NCI-H187 treated with DMSO at 0.1 percent for 48 hours (cell line): ENCODE measurements at places on chromosomes 4 and X.

GRCh38 chrX:129622757-129623301 lies 31.9 kb downstream of the APLN start:
- no peak for DNase-seq

DNA sequence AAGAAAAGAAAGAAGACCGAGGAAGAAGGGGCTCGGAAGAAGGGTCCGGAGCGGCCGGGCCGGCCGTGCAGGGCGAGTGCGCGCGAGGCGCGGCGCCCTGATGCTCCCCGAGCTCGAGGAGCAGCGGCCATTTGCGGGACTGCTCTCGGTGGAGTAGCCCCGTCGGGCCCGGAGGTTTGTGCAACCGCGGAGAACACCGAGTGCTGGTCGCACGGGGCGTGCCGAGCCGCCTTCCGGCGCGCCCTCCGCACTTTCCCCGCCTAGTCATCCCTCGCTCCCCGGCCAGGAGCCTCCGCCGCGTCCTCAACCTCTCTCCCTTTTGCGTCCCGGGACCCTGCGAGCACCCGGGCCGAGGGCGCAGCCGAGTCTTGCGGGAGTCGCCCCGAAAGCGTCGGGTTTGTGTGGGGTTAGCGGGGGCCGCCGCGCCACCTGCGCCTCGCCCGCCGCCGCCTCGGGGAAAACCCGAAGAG lies 127.4 kb downstream of the LAS1L start:
- no peak for DNase-seq

DNA sequence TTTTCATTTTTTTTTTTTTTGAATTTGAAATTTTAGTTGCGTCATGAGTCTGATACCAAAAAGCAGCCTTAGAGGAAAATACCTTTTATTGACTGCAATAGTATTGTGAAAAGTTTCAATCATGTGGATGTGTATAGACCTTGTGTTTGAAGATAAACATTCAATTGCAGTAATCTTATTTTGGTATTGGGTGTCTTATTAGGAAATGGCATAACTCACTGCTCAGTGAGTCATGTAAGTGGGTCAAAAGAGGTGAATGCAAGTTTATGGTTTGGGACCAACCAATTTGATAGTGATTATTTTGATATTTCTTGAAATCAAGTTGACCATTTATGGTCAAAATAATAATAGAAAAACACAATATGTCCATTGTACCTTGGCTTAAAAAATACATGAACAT lies 627.8 kb upstream of the SLIT2 start:
- DNase-seq: no peak

DNA sequence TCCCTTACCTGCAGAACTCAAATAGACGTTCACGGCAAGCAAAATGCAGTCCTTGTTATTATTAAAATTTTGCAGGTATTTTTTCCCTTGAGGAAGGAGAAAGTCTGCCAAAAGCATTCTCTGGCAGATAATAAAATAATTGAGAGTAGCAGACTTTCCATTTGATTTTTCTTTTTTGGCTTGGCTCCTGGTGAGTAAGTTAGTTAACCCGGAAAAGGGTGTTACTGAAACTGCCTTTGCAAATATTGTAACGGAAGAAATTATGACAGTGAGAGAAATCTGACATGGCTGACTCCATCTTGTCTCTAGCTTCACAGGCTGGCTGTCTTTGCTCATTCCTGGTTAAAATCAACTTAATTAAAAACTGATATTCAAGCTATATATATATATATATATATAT lies 100.5 kb downstream of the GPR143 start:
- DNase-seq: no peak

DNA sequence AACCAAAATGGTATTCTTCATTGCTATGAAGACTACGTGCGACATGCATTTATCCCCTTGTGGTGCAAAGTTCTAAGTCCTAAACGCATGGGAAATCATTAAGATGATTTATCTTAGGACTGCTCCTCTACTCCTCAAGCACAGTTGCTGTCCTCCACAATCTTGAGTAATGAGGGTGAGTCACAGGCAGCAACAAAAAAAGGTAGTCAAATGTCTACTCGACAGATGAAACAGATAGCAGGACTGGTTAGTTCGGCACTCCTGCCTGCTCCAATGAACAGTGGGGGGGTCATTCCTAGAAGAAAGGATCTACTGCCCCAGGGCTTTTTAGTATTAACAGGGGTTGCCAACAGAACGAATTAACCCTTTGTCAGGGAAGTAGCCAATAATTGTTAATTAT lies 233.7 kb upstream of the FGF13 start:
- no peak for DNase-seq

GRCh38 chr4:85720735-85721134 lies 245.8 kb downstream of the ARHGAP24 start:
- DNase-seq: no peak

- DNase-seq: no peak
Observed at GRCh38 chr4:40193578-40193977, 3.3 kb upstream of the RHOH start.

DNA sequence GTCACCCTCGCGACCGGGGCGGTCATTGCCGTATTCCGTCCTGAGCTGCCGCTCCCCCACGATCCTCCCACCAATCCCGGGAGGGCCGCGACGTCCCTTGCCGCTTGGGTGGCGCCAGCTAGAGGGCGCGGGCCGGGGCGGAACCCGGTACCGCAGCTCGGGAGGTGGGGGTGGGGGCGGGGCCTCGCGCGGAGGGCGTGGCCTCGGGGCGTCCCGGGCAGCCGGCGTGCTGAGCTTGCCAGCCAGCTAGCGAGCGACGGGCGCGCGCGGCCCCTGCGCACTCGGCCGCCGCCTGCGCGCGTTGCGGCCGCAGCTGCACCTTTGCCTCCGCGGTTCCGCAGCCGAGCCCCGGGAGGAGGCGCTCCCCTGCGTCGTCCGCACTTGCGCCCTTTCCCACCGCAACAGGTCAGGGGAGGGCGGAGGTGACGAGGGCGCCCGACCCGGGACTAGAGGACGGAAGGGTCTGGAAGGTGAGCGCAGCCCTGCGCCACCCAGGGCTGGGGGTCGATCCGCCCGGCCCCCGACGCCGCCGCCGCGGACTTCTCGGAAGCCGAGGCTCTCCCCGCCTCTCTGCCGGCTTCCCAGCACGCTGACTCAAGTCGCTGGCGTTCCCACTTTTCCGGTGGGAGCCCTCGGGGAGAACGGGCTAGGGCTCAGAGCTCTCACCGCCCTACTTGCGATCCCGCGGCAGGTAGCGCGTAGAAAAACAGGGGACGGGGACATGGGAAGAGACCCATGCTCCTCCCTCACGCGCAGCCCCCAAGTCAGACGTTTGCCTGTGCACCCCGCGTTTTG lies at the start of gene AFF1:
Gene AFF1, plus strand, starts transcription at position 241 of the 795 bp plus-strand sequence. CDS start 13,523 bp downstream, outside the sequence.
- DNase-seq: peak; percentile 30

GRCh38 chrX:3529466-3530010 lies 183.1 kb upstream of the MXRA5 start:
- DNase-seq: no peak

- DNase-seq: no peak
Observed at GRCh38 chr4:94566420-94566819, 114.7 kb downstream of the PDLIM5 start.

DNA sequence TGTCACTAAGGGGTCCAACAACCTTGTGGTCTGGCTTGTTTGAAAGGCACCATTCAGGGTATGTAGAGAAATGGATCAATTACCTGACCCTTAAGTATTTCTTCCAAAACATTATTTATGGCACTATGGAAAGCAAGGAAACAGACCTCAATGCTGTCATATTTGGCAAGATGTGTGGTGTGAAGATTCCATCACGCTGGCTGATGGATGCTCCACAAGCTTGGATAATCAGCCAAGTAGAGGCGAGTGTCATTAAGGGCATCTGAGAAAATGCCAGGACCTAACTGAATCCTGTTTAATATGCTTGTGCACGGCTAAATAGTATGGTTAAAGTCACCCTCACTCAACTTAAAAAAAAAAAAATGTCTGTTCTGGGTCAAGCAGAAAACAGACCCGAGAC lies 120.7 kb downstream of the COMMD8 start:
- DNase-seq: no peak
